ENCODE measurements at places on chromosomes 1 and 21.

DNA sequence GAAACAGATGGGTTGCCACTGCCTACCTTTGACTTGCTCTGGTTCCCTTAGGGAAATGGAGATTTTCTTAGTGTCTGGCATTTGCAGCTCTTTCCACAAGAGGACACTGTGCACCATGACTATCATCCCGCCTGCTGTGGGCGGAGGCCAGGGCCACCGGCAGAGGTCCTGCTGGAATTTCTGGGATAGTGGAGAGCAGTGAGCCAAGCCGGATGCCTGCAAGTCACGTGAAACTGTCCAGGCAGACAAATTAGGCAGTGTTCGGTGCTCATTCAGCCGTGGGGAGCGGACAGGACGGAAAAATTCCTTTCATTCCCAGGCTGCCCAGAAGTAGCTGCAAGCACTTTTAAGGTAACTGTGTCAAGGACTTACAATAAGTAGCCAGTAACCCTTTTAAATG is 43.4 kb downstream of the IGSF5 start:
- DNase-seq, result no peak

DNA sequence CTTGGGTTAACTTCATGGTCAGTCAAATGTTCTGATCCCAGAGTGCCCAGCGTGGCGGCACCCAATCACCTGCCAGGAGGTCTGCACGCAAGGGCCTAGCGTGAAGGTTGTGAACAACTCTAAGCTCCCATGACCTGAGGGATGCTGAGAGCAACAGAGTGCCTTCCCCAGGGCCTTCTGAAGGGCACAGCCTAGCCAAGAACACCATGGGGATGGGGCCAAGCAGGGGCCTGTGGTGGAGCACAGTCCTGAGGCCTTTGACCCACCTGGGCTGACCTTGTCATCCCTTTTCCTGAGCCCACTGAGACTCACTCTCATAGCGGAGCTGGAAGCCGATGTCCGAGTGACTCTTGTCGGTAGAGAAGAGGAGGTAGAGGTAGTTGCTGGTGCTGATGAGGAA is 138.8 kb upstream of the HMGB4 start:
- no peak for DNase-seq

GRCh38 chr1:198798923-198799386 is 160.1 kb downstream of the PTPRC start:
- DNase-seq, result no peak

DNA sequence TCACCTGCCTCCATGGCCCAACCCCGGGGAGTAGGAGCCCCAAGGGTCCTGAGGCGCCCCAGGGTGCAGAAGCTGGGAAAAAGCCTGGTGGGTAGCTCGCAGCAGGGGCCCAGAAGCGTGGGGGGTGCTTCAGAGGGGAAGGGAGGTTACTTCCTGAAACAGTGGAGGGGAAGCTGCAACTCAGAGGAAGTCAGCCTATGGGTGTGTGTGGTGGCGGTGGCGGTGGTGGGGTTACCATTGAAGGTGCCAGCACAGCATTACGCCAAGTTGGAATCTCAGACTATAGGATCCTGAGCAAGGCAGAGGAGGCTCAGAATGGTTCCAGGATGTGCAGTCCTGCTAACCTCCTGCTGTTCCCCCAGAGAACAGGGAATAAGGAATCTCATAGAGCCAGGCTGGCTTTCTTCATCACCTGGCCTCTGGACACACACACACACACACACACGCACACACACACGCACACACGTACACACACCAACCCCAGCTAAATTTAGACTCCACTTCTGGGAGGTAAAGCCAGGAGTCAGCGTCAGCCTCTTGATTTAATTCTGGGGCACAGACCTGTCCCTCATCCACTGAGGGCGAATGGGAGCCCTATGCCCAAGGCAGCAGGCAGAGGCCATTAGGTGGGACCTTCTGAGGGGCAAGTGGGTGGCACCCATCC is 1.3 kb downstream of the DENND4B start:
- no peak for DNase-seq
